SW 1271 (cell line): ENCODE measurements at places on chromosomes 5 and 9.

DNA sequence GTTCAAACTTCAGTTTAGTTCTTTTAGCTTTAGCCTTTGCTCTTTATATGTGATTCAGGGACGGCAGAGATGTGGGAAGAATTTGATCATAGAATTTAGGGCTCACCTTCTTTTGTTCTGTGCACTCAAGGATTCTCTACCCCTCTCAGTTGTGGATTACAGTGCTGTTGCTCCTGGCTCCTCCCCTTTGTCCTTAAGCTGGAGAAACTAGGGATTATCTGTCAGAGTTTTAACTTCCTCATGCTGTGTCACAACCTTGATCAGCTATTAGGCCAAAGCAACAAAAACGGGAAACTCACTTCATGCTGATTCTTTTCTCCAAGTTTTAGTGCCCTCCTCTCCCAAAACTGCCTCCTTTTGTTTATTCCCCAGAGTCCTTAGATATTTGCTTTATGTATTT, 13.0 kb upstream of the PCDHAC2 start:
- DNase-seq, result no peak

DNA sequence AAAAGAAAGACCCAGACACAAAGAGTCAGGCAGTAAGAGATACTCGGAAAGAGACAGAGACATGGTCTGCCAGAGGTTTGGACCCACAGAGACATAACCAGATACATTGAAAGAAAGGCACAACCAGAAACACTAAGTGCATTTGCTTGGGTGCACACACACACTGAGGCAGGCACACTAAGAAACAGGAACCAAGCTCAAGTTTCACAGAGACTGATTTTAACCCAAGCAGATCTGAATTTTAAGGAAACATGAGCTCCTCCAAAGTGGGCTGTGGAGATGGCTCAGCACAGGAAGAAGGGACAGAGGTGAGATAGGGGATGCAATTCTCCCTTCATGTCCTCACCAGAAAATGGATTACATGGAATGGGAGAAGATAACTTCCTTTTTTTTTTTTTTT, 9.5 kb downstream of the AQP3 start:
- DNase-seq, result no peak

DNA sequence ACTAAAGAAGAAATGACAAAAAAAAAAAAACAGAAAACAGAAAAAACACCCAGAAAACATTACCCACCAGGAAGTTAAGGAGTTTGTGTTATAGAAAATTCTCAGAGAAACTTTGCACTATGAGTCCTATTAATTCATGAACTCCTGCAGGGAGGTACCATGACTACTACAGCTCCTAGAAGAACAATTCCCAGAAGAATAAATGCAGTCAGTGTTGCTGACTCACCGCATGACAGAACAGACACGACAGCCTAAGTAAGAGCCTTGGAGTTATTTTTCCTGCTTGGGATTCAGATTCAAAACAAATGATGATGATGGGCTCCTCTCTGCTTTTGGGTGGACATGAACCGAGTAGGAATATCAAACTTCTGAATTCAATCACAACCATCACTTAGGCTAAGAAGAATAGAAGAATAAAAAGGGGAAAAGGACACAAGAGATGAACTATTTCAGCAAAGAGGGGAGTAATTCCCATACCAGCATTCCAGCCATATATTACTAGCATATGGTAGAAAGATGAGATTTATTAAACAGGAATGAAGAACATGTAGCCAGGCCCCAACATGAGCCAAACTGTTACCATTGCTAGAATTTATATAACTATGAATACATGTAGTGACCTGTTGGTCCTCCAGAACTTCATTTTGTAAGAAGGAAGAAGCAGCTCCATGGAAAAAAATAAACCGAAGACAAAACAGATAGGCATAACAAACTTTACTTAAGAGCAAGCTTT, 209.6 kb upstream of the PDE4D start:
- no peak for DNase-seq

- DNase-seq, result no peak
Observed at GRCh38 chr5:60010328-60010727, 116.8 kb upstream of the PDE4D start.

DNA sequence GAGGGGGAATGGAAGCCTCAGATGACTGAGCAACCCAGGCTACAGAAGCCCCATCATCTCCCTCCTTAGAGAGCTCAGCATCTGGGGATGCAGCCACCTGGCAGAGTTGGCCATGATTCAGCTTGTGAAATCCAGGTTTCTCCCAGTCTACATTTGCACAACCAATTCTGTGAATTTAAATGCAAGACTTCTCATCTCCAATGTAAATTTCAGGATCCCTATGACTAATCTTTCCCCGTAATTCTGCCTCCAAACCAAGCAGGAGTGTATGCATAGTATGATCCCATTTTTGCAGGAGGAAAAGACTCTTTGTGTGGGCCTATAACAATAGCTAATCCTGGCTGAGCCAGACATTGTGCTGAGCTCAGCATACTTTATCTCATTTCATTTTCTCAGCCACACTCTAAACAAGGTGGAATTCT, 59.6 kb upstream of the IL17B start:
- no peak for DNase-seq

DNA sequence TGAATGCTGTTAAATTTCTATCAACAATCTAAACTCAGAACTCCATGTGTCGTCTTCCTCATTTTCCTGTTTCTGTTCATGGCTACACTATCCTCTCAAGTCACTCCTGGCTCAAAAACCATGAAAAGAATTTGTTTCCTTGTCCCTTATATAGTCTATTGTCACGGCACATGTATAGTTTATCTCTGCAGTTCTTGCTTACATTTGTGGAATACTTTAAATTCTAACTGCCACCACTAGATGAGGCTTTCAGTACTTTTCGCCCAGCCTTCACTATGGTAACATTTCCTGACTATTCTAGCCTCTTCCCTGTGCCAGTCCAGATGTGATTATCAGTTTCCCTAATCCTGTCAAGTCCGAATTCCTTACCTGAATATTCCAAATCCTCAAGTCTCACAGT, 34.6 kb downstream of the PKD2L2 start:
- no peak for DNase-seq

DNA sequence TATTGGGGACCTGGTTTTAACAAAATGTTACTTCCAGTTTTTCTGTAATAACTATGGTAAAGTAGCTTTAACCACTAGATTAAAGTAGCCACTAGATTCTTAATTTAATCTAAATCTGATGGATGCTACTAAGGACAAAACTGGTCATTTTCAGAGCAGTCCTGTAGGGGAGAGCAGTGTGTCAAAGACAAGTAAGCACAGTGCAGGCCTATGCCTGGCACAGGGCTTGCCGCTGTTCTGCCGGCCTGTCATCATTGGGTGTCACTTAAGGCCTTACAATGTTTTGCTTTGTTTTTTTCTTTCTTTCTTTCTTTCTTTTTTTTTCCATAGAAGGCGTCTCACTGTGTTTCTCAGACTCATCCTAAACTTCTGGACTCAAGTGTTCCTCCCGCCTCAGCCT, 53.0 kb upstream of the NXNL2 start:
- DNase-seq, result no peak

- DNase-seq, result no peak
Observed at GRCh38 chr5:56288873-56289601, 55.9 kb upstream of the ANKRD55 start.

- DNase-seq, result no peak
Observed at GRCh38 chr5:140214831-140215230, 39.8 kb downstream of the CYSTM1 start.

GRCh38 chr5:43017428-43017815, 22.7 kb downstream of the ANXA2R start:
- DNase-seq, result peak; percentile 62

GRCh38 chr9:137959641-137960411, 82.2 kb downstream of the CACNA1B start:
- DNase-seq, result no peak

GRCh38 chr9:121742923-121743322, 91.5 kb downstream of the DAB2IP start:
- DNase-seq, result no peak

- no peak for DNase-seq
Observed at GRCh38 chr9:19781240-19781639, 7.6 kb downstream of the SLC24A2 start.

DNA sequence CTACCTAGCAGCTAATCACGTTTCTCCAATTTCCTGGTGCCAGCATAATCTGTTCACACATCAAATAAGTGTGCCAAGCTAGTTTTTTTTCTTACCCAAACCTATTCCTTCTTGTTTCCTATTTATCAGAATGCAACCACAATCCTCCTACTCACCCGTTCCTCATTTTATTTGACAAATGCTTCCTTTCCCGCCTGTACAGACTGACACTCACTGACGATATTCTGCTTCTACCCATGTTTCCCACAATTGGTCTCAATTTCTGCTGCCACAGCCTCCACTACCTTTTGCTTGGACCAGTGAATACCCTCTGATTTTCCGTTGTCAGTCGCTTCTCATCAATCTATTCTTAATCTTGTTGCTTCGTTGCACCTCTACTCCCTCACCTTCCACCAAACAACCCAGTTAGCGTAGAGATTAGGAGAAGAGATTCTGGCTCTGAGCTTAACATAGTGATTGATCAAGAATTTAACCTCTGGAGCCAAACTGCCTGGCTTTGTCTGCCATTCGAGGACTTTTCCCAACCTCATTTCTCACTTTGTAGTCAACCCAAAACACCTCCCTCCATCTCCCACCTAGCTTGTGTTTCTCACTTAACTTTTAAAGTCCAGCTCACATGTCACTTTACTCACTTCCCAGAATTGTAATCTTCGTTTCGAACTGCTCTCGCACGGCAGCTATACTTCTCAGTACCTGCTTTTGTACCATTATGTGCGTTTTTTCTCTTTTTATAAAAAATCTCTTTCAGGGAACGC, 729 bp upstream of the TMEM38B start:
- DNase-seq, result no peak

DNA sequence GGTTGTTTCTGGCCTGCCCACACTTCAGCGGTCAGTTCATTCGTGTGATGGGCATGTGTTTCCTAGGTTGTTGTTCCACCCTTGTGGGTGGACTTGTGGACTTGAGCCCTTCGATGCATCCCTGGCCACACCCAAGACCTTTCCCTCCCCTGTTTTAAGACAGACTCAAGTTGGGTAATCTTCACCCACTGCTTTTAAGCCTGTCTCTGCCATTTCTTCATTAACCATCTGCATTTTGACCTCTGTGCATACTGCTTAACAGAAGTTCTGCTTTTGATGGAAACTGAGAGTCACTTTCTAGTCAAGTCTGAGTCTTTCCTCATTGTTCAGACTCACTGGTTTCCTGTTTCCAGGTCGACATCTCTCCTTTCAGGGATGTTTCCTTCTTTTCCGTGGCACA, 233.7 kb downstream of the ARHGEF28 start:
- DNase-seq, result no peak

- DNase-seq, result no peak
Observed at GRCh38 chr5:67673180-67673579, 476.6 kb upstream of the CD180 start.

DNA sequence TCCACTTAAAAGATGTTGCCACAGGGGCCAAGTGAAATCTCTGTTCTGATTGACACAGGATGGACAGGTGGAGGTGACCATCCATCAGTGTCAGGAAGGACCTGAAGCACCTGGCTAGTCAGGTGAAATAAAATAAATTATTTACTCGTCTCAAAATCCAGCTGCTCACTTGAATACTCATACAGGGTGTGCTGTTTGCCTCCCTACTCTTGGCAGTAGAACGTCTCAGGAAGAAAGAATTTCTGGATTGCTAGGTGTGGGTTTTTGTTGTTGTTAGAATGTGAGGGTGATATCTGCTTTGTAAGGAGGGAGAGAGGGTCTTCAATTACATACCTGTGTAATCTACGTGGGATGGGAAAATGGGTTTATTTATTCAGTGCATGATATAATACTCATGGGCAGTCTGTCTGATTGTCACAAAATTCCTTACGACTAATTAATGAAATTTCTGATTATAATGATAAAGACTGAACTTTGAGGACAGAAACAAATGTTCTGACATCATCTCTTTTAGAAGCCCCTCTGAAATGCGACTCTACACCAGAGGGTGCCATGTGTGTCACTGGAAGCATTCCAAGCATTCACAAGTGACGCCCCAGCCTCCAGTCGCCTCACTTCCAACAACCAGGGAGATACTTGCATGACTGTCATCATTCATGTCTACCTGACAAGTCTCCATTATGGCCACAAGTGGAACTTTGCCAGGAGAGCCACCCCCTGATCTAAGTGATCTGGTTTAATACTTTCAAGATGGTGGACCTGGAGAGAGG, 218.4 kb downstream of the GAPVD1 start:
- no peak for DNase-seq

DNA sequence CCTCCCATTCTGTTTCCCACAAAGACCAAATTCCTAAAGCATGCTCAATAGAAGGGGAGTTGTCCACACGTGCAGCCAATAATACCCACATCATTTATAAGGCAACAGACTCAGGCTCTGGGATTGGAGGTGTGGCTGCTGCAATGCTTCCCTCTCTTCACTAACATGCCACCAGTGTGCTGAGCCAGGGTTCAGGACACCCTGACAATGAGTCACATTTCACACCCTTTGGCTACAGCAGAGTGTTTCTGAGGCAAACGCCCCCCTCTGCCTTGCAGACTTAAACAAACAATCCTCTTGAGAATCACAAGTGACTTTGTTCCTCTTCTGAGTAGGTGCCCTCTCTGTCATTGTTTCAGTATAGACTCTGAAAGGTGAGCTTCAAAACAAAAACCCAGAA, 189.3 kb upstream of the TLE4 start:
- no peak for DNase-seq

DNA sequence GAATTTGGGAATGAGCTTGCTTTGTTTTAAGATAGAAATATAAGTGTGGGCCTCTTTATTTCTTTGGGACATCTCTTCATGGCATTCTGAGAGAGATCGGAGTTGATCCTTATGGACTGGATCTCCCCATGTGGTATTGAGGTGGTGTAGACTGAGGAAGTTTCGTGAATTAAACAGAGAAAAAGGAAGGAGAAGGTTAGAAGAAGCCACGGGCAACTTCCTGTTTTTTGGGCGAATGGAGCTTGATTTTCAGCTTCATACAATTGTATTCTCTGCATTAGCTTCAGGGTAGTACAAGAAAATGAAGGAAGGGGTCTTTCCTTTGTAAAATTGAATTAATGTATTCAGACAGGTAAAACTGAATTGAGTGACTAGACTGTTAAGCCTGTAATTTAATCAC, 70.5 kb upstream of the HMHB1 start:
- DNase-seq, result no peak

DNA sequence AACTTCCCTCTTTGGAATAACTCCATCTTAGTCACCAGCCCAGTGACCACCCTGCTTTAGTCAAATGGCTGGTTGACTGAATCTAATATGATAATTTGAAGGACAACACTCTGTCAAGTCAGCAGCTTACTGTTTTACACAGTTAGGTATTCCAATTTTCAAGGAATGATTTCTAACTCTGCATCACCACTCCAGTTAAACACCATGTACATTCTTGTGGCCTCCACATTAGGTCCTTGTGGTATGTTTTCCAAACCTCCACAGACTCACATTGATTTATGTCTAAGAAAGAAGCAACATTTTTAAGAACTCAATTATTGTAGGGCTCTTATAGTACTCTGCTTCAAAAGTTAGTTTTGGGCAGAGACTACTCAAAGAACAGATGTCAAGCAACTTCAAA, 110.7 kb downstream of the TLE1 start:
- no peak for DNase-seq

DNA sequence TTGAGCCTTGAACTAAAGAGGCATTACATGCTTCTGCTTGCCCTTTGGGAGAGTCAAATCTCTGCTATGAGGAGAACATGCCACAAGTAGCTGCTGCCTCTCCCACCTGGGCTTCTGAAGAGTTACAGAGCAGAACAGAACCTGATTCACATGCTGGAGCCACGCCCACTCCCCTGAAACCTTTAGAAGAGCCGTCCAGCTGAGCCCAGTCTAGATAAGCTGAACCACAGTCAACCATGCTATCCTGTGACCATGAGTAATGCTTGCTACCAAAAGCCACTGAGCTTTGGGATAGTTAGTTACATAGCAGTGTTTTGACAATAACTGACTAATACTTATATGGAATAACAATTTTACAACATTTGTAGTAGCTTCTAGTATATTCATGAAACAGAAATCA, 111.0 kb upstream of the VCAN start:
- DNase-seq, result no peak
